ENCODE measurements at places on chromosomes 5 and 9.

DNA sequence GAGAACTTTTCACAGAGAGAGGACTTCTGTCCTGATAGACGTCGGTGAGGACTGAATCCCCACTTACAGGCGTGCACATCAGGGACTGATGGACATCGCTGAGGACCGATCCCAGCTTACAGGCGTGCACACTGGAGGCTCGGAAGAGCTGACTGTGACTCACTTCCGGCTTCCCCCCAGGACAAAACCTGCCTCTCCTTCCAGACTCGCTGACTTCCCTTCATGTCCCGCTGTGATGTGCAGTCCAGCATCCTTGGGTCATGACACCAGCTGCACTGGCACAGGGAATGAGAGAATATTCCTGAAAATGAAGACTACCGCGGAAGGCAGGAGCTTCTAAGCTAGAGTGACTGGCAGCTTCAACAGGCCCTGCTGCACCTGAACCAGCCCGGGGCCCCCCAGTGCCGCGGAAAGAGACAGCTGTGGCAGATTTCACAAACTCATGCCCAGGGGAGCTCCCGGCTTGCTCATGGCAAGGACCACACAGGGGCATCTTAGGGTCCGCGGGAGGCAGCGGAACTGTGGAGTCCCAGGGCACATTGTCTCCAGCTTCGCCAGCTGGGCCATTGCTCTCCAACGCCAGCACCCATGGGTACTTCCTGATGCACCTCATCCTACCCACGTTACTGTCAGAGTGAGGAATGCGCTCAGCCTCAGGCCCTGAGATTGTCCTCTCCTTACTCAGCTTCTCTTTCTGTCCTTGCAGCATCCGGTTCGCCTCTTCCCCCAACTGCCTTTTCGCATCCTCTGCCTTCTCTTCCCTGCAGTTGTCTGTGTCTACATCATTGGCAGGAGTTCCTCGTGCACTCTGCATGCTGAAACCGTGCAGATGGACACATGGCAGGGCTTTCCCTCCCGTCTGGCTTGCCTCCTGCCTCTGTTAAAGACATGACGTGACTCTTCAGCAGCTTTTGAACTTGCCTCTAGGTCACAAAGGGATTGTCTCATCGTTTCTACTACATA is 29.5 kb downstream of the SURF6 start:
- no peak for DNase-seq

DNA sequence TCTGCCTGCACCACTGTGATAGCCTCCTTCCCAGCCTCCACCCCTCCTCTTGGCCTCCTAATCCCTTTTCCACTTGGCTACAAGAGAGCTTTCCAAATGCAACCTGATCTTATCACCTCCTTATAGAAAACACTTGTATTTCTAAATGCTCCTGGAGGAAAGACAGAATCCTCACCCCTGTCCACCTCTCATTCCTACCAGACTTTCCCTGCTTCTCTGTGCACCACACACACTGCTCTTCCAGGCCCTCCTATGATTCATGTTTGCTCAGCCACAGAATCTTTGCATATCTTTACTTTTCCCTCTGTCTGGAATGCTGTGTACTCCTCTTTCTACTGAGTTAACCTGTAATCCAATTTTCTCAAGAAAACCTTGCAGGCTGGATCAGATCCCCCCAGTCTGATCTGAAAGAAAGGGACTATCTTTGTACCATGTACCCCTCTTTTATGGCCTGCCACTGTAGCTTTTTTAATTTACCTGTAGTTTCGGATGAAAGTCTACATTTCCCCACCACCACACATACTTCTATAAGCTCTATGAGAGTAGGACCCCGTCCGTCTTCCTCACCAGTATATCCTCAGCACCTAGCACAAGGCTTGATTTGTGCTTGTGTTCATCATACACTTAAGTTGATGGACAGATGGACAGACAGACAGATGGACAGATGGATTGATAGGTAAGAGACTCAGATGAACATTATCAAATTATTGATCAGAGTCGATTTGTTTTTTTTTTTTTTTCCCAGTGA is 95.3 kb downstream of the GALNT10 start:
- no peak for DNase-seq

GRCh38 chr5:126938466-126938865 is 91.9 kb downstream of the MARCHF3 start:
- DNase-seq = no peak

- no peak for DNase-seq
Observed at GRCh38 chr5:34410411-34411139, 245.6 kb upstream of the RAI14 start.

DNA sequence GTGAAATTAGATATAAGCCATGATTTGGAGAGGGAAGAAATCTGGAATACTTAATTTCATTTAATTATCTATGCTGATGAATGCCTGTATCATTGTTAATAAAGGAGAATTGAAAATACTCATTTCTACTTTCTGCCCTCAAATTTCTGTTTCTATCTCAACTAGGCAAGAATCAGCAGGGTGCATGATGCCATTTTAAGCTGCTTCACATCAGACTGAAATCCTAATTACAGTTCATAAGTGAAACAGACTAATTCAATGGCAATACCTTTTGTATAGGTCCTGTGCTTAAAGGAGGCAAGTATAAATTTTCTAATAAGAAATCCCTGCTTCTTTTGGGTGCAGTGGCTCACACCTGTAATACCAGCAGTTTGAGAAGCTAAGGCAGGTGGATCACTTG is 22.3 kb upstream of the TAL2 start:
- DNase-seq = no peak

DNA sequence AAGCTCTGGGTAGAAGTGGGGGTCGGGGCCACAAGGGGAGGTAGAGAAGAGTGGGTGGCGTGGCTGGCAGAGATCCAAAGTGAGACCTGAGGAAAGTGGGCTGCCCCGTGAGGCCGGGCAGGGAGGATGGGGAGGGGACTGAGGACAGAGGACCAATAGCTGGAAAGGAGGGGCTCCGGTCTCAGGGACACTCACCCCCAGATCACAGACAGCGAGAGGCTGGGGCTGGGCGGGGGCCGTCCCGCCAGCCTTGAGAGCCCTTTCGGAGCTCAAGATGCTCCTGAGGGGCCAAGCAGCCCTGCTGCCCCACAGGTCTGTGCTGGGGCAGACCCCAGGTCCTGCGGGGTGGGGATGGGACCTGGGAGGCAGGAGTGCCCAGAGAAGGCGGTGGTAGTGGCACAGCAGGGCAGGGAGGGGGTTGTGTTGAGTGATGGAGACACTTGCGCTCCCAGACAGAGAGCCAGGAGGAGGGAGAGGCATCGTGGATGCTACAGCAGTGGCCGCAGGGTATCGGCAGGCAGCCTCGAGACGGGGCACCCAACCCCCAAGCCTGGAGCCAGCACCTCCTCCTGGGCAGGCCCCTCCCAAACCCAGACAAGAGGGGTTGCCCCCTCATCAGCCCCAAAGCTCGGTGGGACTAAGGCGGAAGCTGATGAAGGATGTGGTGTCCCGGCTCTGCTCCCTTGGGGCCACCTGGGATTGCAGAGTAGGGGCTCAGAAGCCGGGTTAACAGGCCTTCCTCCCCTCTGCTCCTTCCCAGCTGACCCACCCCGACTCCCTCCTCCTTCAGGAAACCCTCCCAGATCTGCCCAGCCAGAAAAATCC is 3.4 kb downstream of the SARDH start:
- no peak for DNase-seq

- DNase-seq = no peak
Observed at GRCh38 chr5:14490309-14490711, 91.3 kb upstream of the OTULINL start.

GRCh38 chr5:158565017-158565789 is 534.5 kb downstream of the EBF1 start:
- DNase-seq = no peak

DNA sequence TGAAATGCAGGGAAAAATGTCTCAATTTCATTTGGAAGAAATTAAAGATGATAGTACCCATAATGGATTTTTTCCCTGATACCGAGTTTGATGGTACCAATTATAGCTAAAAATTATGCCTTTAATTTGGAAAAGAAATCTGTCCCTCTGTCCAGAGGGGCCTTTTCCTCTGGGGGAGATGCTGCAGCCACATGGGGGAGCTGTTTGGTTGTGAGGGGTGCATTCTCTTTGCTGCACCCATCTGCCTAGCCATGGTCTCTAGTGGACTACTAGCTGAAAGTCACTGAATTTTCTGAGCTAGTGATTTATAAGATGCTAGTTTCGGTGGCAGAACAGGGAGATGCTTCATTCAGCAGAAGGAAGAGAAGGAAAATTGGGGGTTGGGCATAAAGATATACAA is 9.6 kb downstream of the SEC61B start:
- DNase-seq = peak; percentile 29

DNA sequence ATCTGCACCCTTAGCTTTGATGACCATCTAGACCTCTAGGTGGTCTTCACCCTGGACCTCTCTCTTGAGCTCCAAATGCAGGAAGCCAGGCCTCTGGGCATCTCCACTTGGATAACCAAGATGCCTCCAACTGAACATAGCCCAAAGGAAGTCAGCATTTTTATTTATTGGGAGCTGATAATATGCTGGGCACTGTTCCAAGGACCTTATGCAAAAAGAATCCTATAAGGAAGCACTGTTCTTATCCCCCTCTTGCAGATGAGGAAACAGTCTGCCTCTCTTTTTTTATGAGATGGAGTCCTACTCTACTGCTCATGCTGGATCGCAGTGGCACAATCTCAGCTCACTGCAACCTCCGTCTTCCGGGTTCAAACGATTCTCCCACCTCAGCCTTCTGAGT is 219.9 kb downstream of the CDK5RAP2 start:
- no peak for DNase-seq

DNA sequence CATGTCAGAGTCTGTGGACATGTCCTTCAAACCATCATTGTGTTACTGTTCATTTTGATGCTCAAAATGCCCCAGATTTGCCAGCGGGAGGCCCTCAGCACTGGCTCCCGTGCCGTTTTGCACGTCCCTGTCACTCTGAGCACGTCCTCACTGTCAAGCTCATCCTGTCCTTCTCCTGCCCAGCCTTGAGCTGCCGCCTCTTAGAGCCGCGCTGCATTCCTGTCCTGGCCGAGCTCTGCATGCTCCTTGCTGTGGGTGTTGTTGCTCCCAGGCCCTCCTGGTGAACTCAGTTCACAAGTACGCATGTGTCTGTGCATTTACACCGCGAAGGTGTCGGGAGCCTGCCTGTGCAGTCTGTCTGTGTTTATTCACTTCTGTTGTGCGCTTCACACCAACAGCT is 62.2 kb downstream of the WNK2 start:
- DNase-seq = no peak

- DNase-seq = no peak
Observed at GRCh38 chr5:5158472-5158895, 18.4 kb downstream of the ADAMTS16 start.

DNA sequence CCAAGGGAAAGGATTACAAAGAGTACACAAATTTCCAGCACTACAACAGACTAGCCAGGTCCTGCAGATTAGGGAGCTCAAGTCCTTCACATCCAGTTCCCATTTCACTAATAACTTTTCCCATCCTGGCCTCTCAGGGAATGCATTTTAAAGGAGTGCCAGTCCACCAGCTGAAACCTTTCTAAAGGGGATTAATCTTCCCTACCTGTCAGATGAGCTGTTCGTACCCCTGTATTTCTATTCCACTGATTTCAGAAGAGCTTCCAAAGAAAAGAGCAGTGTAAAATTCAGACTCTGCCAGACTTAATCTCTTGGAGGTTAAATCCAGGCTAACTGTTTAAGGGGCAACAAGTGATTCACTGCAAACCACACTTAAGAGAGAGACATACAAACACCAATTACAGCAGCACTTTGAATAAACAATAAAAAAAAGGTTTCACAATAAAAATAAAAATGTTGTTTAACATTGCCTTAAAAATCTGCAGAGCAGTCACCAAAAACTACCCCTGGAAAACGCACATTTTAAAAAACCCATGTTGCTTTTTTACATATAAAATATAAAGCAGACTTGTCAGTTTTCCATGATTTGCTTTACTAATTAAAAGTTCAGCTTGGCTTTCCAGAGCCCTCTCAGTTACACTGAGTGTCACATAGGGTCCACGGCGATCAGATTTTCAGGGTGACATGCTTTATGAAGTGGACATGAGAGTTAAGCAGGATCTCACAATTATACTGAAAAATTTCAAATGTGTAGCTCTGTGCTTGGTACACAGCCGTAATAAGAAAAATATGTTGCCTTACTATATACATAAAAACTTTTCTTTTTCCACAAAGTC is 3.2 kb downstream of the ROR2 start:
- DNase-seq = no peak

GRCh38 chr9:77981332-77981731 is 50.3 kb downstream of the GNAQ start:
- DNase-seq = no peak

DNA sequence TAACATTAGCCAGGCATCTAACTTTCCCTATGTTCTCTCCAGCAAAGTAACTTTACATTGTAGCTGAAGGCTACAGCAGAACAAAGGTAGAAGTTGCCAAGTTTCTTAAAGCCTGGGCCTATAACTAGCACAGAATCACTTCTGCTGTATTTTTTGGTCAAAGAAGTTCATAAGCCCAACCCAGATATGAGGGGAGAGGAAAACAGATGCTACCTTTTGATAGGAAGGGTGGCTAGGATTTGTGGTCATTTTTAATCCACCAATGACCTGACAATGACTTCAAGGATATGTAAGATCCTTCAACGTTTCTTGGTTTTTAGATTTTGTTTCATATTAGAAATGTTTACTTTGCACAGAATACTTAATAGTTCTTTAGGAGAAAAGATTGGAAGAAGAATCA is 64.2 kb upstream of the RANBP3L start:
- DNase-seq = no peak

- DNase-seq = no peak
Observed at GRCh38 chr5:179530069-179530998, 20.0 kb upstream of the RUFY1 start.

GRCh38 chr9:107755246-107755645 is 265.7 kb upstream of the KLF4 start:
- DNase-seq = no peak

DNA sequence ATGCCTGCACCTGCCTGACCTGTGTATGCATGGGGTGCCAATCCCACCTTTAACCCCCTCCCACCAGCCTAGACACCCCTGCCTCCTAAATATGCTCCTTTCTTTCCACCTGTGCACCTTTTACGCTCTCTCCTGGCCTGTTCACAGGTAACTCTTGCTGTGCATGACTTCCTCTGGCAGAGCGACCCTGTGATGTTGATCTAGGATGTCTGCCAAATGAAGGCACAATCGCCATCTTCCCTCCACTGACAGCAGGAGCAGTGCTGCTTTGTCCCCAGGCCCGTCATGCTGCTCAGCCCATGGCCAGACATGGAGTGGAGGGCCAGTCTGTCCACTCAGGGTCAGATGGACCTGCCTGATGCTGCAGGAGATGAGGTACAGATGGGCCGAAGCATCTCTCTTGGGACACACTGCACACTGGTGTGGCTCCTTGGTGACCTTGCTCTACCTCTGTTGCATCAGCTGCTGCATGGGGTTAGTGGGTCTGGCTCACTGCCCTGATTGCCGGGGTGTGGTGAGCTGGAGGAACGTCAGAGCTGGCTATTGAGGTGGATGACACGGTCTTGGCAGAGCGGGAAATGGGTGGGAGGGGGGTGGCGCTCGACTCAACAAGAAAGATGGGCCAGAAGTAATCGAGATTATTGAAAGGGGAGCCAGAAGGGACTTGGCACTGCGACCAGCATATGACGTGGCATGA is 101.7 kb upstream of the PITX1 start:
- DNase-seq = no peak

DNA sequence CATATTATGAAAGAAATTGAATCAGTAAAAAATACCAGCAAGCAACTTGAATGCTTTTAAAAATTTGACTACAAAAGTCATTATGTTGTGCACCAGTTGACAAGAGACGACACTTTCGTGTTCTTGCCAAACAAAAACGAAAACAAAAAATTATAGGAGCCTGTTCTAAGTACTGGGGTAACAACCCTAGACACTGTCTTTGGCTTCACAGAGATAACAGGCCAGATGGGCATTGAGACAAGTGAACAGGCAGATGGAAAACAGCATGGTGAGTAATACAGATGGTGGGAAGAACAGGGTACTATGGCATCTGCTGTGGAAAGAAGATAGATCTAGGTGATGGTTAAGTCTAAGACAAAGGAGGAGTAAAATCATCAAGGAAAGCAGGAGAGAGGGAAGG is 99.0 kb downstream of the CDH12 start:
- no peak for DNase-seq

All from activated CD4-positive, CD25-positive, alpha-beta regulatory T cell (primary cell).